ENCODE measurements at places on chromosomes 16 and 17.

DNA sequence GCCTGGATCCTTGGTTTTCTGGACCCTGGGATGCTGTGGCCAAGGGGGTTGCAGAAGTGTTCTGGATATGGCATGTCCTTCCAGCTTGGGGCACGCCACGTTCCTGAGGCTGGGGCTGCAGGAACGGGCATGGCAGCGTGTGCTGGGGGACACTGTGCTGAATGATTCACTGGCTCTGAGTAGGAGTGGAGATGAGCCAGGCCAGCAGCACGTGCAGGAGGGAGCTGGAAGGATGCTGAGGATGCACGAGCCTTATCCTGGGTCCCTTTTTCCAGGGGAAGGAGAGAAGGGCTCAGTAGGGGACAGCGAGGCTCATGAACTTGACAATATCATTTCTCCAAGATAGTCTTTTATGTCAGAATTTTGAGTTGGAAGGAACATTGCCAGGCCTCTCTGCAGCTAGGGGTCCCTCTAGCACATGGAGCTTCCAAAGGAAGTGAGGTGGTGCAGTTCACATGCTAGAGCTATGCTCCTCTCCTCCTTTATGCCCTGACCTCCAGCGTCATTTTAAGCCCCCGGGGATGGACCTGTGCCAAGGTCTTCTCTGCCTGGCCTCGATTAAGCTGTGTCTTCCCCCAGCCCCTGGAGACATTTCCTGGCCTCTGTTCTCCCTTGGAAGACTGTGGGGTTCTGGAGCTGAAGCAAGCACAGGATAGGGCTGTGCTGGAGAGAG is 125.9 kb downstream of the OR1D5 start:
- no peak for DNase-seq

- DNase-seq: peak; percentile 53
These were observed 132.7 kb upstream of the HSBP1 start for GRCh38 chr16:83674931-83675535.

DNA sequence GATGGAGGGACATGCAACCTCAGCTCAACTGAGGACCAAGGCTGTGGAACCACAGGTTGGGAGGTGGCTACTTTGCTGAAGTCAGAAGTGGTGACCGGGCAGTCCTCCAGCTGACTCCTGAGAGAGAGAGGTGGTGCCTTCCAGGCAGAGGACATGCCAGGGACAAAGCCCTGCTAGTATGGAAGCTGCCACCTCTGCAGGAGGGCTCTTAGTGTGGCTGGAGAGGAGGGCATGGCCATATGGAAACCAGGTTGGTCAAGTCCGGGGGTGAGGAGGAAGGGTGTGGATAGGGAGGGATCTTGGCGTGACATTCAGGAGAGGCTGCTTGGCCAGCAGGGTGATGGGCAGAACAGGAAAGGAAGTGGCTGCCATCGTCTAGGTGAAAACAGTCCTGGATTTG is 5.7 kb downstream of the C16orf86 start:
- DNase-seq: no peak

GRCh38 chr16:4376893-4377572 is 5.4 kb downstream of the VASN start:
- no peak for DNase-seq

GRCh38 chr16:56909527-56909979 is 22.4 kb upstream of the HERPUD1 start:
- no peak for DNase-seq

DNA sequence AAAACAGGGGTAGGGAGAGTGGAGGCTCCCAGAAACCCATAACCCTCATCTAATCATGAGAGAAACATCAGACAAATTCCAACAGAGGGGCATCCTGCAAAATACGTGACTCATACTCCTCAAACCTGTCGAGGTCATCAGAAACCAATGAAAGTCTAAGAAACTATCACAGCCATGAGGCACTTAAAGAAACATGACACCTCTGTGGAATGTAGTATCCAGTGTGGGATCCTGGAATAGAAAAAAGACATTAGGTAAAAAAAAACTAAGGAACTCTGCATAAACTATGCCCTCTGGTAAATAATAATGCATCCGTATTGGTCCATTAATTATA is 16.4 kb downstream of the CDH5 start:
- DNase-seq: peak; percentile 62
